Stimulated activated CD4-positive, alpha-beta T cell treated with anti-CD3 and anti-CD28 coated beads, TNF-alpha, amount 100 ng/mL, for 24 hours (primary cell): ENCODE measurements at places on chromosomes 16 and 17.

- no peak for DNase-seq
Observed at GRCh38 chr17:74872313-74873036, at the start of gene FDXR. Gene FDXR, minus strand, starts transcription at chr17:74872994. Its CDS starts 50 bp downstream, at chr17:74872944.

GRCh38 chr17:68981288-68981687 lies 26.1 kb upstream of the ABCA8 start:
- no peak for DNase-seq

GRCh38 chr16:56615353-56615752 lies 7.0 kb downstream of the MT2A start:
- DNase-seq = no peak

DNA sequence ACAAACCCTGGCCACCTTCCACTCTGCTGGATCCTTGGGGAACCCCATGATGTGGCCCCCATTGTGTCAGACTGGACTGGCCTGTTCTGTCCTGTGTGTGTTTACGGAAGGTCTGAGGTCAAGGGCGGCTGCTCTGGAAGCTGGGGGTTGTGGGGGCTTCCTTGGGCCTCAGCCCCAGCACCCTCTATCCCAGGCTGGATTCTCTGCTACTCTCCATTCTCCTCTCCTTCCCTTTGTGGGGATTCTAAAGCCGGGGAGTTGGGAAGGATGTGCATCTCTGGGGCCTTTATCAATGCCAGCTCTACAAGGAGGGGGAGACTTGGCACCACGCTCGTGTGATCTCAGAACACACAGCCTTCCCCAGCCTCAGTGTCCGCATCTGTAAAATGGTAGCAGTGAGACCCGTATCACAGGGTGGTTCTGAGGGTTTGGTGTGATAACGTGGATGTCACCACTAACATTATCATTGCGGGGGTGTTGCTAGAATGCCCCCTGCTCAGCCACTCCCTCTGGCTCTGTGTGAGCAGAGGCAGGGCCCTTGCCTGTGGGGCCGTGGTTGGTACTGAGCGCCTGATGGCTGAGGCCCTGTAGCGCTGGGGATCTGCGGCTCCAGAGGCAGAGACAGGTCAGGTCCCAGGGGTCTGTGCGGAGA lies 18.1 kb downstream of the ADGRG1 start:
- DNase-seq = no peak

DNA sequence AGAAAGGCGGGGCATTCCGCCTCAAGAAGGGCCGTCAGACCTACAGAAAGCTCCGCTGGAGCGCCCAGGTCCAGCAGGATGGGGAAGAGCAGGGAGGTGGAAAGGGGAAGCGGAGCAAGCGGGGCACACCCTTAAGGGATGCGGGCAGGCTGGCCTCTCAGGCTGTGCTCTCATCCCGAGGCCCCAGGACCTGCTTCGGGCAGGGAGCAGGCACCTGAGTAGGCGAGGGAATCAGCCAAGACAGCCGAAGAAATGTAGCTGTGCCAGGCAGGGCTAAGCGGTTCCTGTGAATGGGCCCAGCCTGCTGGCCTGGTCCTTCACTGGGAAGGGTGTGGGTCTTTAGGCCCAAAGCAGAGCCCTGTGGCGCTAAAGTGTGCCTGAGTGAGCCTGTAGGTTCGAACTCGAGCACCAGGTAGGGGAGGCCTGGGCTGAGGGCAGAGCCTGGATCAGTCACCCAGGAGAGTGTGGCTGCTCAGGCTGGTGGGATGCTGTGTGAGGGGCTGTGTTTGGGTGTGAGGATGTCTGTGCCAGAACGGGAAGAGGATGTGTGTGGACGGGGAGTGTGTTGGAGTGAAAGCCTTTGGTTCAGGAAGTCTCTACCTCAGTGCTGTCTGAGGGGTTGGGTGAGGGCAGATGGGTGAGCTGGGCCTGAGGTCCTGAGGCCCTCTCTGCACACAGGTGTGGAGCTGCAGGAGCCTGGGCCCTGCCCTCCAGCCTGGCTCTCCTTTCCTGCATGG lies 3.3 kb downstream of the TBX4 start:
- DNase-seq = no peak

DNA sequence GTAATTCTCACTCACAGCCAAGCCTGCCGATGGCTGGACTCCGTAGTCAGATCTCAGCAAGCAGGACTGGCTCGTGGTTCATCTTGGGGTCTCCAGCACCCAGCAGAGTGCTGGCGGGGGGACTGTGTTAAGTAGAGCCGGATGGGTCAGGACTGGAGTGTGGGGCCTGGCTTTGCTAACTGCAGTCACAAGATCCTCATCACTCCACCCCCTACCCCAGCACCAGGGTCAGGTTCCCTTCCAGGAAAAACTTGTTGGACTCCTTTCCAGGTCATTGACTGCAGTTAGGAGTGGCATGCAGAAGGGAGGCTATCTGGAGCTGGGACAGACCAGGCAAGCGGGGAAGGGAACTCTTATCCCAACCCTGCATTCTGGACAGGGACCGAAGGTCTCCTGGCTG lies 6.0 kb downstream of the CIITA start:
- no peak for DNase-seq

DNA sequence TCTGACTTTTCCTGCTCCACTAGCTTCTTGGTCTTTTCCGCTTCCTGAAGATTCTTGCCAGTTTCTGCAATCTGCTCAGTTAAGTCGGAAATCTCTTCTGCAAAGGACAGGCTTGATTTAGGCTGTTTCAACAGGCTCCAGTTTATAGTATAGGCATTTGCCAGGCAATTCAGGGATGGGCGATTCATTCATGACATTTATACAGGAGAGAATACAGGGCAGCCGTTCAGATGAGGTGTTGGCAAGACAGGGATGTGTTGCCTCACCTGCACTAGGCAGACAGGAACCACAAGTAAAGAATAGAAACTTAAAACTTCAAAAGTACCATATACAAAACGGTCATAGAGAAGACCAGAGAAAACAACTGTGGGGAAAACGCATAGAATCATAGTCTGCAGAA lies 61.7 kb downstream of the MYH13 start:
- no peak for DNase-seq

- no peak for DNase-seq
Observed at GRCh38 chr16:50616883-50617645, 64.0 kb downstream of the SNX20 start.

DNA sequence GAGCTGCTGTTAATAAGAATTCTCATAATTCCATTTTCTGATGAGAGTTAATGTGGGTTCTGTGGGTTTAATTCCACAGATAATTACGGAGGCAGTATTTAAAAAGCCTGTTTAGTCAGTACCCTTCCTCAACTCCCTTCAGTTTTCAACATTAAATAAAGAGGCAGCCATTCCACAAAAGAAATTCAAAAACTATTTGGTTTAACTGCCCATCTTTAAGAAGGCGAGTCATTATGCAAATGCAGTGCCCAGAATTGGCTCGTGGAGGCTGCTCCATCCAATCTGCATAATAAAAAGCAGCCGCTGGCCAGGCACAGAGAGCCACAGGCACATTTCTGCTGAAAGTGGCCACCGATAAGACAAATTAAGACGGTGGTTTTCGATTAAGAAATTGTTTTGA lies 194.4 kb upstream of the TOX3 start:
- DNase-seq = no peak

- DNase-seq = no peak
Observed at GRCh38 chr17:17254036-17254435, 17.1 kb upstream of the FLCN start.

GRCh38 chr16:3717235-3718018 lies at the start of gene TRAP1:
Gene TRAP1, minus strand, starts transcription at chr16:3717524. Its CDS starts 16 bp downstream, at chr16:3717508.
- peak; percentile 85 for DNase-seq

DNA sequence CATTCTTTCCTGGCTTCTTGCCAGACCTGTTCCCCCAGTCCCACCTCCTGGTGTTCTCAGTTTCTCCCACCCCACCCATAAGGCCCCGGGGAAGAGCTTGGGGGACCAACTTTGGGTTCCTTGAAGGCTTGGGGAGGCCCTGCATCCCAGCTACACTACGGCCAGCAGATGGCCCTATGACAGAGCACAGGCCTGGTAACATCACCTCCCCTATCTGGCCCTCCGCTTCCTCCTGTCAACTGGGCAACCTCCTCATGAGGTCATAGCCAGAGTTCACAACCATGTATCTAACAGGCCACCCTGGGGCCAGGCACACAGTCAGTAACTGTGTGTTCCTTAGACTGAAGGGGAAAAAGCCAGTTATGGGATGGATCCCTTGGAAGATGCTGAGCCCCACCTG lies 31.4 kb downstream of the MYO15A start:
- no peak for DNase-seq

DNA sequence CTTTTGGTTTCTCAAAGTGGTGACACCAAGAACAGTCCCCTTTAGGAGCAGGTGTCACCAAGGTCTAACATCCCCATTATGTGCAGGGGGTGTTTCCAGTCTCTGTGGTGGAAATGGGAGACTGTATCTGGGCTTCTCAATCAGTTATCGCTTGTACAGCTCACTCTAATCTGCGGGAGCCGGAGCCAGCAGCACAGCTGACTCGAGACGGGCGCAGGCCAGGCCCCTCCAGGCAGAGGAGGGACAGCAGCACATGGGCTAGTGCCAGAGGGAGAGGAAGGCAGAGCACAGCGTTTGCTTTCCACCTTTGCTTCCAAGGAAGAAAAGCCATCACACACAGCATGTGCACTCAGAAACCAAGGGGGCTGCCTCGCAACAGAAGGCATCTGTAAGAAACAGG lies 91.2 kb upstream of the CREBBP start:
- DNase-seq = no peak

- no peak for DNase-seq
Observed at GRCh38 chr17:49515196-49515770, 20.2 kb downstream of the NGFR start.

GRCh38 chr17:60863892-60864707 lies 186.4 kb downstream of the BCAS3 start:
- DNase-seq = no peak

DNA sequence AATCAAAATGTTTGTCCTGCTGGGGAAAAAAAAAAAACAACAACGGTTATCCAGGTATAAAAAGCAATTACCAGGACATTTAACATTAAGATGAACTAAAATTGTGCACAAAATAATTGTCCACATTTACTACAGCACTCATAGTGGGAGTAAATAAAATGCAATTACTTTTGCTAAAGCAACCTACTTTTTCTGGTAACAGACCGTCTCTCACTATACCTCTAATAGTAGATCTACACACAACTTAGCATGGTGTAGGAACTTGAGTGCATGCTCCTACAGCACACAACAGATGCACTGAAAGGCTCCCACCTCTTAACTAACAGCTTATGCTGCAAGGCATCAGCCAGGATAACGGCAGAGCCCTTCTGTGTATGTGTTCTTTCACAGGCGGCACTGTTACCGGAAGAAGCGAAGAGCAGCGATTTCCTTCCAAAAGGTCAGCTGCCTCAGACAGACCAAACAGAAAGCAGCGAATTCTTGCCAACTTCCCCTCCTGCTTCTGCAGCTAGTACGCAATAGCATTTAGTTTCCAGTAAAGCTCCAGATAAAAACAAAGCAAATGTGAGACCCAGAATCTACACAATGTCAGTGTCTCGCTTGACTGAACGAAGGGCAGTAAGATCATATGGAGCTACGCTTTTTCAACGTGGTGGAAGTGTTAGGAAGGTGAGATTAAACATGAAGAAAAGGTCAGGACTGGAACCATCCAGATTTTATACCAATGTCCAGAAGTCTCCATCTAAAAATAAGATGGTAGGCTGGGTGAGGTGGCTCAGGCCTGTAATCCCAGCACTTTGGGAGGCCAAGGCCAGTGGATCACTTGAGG lies 27.6 kb downstream of the STAT5B start:
- DNase-seq = peak; percentile 44

GRCh38 chr17:11564589-11565380 lies 33.5 kb upstream of the DNAH9 start:
- DNase-seq = no peak

- DNase-seq = no peak
Observed at GRCh38 chr17:66537502-66537901, 235.1 kb downstream of the PRKCA start.

GRCh38 chr16:1822801-1823200 lies 3.8 kb downstream of the HAGH start:
- DNase-seq = no peak

DNA sequence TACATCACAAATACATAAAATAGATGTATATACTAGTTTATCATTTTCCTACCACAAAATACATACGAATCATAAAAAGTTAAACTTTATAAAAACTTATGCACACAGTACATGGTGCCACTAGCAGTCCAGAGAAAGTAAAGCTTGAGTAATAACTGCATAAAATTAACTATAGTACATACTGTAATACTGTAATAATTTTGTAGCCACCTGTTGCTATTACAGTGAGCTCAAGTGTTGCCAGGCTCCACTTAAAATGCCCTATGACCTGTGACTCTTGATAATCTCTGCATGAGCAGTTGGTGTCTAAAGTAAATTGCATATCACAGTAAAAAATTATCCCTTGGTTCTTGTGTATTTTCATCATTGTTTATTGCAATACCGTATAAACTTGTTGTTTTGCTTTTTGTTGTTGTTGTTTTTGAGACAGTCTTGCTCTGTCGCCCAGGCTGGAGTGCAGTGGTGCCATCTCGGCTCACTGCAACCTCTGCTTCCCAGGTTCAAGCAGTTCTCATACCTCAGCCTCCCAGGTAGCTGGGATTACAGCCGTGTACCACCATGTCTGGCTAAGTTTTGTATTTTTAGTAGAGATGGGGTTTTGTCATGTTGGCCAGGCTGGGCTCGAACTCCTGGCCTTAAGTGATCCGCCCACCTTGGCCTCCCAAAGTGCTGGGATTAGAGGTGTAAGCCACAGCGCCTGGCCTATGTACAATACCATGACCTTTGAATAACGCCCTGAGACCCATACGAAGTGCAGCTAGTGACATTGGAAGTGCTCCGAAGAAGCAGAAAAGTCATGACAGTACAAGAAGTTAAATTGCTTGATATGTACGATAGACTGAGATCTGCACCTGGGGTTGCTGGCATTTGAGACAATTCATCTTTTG lies 6.6 kb downstream of the LUC7L3 start:
- no peak for DNase-seq

- DNase-seq = no peak
Observed at GRCh38 chr16:28975158-28975599, 601 bp downstream of the SPNS1 start.

GRCh38 chr16:23025692-23026307 lies 123.5 kb downstream of the USP31 start:
- no peak for DNase-seq

DNA sequence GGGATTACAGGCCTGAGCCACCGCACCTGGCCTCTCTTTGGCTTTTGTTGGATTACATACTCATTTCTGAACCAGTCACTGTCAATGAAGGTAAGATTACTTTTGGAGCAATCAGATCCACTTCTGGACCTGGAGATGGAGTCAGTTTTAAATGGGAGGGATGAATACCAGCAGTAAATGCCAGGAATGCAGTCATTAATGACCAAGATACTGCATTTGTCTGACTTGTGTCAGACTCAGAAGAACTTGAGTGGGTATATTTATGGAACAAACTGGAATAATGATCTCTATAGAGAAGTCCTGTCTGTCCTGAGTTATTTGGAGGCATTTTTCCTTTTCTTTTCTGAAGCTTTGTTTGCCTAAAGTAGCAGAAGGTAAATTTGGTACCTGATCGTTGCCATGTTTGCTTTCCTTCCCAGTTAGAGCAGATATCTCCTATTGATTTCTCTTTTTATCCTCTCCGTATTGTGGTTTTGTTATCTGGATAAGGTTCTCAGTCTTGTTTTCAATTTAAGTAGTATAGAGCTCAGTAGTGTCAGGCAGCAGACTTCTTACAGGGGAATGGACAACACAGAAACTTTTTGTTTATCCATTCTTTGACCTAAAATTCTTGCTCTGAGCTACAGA lies 10.7 kb downstream of the NLK start:
- DNase-seq = no peak
